ENCODE measurements at places on chromosomes 6 and 20.

GRCh38 chr6:126396131-126396530 is 56.2 kb downstream of the CENPW start:
- DNase-seq, result no peak

GRCh38 chr20:31698803-31699718 is 23.6 kb downstream of the BCL2L1 start:
- no peak for DNase-seq

DNA sequence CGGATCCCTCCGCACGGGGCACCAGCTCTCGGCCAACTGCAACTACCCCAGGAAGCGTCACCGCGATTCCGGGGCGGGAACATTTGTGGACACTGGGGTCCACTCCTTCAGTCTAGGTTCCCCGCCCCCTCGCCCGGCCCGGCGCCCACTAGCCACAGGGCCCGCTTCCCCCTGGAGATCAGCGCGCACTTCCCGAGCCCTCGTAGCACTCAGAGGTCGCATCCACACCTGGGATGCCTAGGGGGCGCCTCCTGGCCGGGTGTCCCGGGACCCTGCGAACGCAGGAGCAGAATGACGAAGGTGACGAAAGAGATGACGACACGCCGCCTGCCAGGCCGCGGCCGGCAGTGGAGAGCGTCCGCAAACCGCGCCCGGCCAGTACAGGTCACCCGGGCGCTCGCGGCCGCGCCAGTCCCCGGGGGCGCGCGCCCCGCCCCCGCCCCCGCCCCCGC is 309 bp upstream of the AIG1 start:
- DNase-seq, result peak; percentile 27

DNA sequence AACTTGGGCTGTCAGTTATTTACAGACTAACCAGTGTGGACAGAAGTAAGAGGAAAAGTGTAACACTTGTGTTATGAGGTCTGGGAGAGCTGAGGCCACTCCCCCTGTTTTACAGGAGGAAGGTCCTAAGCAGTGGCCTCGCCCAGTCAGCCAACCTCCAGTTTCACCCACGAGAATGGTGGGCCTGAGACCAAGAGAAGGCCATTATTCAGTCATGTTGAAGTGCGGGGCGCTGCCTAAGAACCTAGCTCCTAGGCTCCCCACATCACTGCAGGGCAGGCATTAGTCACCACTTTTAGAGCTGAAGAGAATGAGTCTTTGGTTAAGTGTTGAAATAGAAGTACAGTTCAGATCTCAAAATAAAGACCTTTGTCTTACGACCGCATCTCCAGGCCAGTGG is 27.9 kb downstream of the CDYL start:
- no peak for DNase-seq

DNA sequence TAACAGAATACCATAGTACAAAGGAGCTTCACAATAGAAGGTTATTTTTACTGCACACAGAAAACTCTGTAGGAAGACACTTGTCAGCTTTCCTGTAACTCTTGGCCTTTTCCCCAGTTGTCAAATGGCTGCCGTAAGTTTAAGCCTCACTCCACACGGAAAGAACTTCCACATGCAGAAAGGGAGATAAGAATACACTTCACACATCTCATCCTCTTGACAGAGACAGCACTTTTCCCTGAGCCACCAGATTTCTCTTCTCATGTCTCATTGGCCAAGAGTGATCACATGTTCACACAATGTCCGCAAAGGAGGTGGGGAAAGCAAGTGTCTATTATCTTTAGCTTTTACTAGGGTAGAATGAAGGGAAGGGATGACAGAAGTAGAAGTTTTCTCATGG is 540.7 kb downstream of the HAO1 start:
- no peak for DNase-seq

GRCh38 chr6:73521351-73521985 is 636 bp upstream of the EEF1A1 start:
- no peak for DNase-seq

GRCh38 chr6:161547617-161548016 is 273.8 kb upstream of the AGPAT4 start:
- no peak for DNase-seq

GRCh38 chr20:61371501-61372136 is 119.6 kb downstream of the CDH4 start:
- no peak for DNase-seq

GRCh38 chr6:111353912-111354462 is 129.0 kb downstream of the REV3L start:
- DNase-seq, result no peak

DNA sequence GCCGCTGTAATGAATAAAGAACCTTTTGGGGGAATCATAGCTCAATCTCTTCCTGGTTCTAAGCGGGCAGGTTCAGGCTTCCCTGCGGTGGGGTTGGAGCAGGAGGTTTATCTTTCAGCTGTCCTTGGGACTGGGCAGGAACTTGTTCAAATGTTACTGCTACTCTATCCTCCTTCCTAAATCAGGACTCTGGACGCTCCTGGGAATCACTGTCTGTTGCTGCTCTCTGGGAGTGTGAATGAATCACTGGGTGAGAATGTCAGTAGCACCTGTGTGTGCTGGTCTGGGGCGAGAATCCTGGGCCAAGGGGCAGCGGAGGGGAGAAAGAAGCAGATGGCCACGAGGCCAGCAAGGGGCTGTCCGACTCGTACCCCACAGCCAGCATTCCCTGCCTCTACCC is 65.4 kb upstream of the ZNFX1 start:
- no peak for DNase-seq

DNA sequence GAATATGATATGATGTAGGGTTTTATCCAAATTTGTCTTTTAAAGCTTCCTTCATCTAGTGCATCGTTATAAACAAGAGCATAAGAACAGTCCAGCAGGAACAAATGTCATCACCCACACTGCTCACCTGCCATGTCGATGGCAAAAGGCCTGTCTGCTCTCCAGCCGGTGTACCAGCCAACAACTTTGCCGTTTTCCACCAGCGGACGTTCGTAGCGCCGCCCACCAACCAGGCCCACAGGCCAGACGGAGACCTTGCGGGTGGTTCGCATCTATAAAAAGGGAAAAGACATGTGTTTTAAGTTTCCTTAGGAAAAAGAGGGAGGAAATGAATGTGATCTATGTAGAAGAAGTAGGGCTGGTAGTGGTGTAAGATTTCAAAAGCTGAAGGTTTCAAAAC is 62.9 kb downstream of the B3GAT2 start:
- DNase-seq, result no peak

GRCh38 chr6:132464538-132465256 is 48.2 kb downstream of the STX7 start:
- DNase-seq, result no peak

GRCh38 chr6:34520645-34521462 is 35.3 kb downstream of the SPDEF start:
- DNase-seq, result no peak

GRCh38 chr6:163620670-163621330 is 206.3 kb downstream of the QKI start:
- no peak for DNase-seq

DNA sequence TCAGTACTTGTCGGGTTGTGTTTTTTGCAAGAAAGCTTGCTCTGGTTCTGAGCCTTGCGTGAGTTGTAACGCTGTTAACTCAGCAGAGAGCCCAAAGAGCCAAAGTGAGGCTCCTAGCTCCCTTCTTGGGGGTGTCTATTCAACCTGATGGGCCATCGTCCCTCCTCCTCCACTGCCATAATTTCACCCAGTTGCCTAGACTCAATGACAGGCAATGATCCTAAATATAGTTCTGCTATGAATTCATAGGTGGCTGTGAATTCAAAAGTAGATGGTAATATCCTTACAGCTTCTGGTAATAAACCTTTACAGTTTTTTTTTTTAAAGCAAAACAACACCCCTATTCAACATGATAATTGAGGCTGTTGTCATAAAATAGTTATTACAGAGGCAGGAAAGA is 39.5 kb downstream of the GHRH start:
- no peak for DNase-seq

- no peak for DNase-seq
Measured at GRCh38 chr6:170200458-170200891, 90.4 kb downstream of the DLL1 start.

- no peak for DNase-seq
Measured at GRCh38 chr6:81785377-81785776, 32.9 kb upstream of the TENT5A start.

DNA sequence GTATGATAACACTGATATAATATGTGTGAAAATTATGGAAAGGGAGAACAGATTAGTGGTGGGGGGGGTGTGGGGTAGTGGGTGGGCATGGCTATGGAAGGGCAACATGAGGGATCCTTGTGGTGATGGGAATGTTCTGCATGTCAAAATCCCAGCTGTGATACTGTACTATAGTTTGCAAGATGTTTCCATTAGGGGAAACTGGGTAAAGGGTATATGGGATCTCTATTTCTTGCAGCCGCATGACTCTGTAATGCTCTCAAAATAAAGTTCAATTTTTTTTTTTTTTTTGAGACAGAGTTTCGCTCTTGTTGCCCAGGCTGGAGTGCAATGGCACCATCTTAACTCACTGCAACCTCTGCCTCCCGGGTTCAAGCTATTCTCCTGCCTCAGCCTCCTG is 14.3 kb downstream of the ZBTB2 start:
- no peak for DNase-seq

GRCh38 chr6:161117942-161118341 is 126.4 kb downstream of the MAP3K4 start:
- DNase-seq, result no peak

DNA sequence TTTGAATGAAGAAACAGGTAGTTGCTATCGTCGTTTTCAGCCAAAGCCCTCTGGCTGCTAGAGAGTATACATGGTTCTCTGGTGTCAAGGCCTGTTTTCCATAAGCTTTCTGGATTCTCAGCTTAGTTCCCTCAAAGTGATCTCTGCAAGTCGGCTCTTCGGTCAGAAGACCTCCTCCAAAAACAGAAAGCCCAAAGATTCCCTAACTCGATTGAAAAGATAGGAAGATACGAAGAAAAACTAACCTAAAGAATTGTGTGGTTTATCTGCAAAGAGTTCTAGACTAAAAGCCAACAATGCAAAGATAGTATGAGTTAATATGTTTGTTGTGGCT is 545 bp upstream of the ASCC3 start:
- no peak for DNase-seq

- no peak for DNase-seq
Measured at GRCh38 chr6:1761477-1761877, 151.8 kb downstream of the FOXC1 start.

GRCh38 chr6:129500958-129501739 is 208.8 kb downstream of the ARHGAP18 start:
- no peak for DNase-seq

DNA sequence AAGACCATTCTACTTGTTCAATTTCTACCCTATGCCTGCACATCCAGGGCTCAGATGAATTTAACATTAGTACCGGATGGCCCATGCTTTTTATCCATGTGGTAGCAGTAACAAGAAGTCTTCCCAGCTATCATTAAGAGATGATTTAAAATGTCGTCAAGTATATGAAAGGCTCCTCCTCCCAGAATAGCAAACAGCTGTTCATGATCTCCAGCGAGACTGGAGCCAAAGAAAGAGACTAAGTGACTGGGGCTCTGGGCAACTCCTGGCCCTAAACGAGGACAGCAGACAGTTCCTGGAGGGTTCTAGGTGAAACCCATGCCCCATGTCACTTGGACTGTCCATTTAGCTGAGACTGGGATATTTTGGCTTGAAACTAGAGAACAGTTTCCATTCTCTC is 160.8 kb downstream of the CDC5L start:
- no peak for DNase-seq

DNA sequence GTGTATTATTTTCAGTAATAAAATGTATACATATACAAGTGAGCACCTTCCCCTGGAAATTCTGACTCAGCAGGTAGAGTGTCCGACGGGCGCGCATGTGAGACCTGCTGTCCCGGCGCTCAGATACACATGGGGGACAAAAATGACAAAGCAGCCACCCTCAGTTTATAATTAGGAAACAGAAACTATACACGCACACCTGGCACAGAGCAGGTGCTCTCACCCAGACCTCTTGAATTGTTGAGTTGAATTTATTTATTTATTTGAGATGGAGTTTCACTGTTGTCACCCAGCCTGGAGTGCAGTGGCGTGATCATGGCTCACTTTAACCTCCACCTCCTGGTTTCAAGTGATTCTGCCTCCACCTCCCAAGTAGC is 180.4 kb downstream of the ZDHHC14 start:
- DNase-seq, result no peak

DNA sequence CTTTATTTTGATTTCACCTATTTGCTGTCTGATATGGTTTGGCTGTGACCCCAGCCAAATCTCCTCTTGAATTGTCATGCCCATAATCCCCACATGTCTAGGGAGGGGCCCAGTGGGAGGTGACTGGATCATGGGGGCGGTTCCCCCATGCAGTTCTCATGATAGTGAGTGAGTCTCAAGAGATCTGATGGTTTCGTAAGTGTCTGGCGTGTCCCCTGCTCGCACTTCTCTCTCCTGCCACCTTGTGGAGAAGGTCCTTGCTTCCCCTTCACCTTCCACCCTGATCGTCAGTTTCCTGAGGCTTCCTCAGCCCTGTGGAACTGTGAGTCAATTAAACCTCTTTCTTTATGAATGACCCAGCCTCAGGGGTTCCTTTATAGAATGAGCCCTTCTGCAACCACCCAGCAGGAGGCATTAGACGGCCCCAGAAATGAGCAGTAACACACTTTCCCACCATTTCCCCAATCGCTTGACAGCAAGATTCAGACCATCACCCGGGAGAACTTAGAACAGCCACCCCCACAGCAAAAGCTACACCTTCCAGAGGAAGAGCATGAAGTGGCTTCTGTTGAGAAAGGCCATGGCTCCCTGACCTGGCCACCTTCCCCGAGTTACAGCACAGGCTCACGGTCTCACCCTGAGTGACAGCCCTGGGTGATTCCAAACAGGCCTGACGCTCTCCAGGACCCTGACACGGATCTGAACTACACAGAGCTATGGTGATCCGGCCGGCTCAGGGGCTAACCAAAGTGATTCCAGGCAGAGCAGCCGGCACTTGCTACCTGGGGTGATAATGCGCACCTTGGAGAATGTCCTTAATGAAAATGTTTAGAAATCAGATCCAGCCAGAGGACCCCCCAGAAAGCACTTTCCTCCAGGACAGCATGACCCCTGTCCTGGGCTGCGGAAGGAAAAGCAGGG is 131.2 kb upstream of the CDH4 start:
- no peak for DNase-seq

- DNase-seq, result no peak
Measured at GRCh38 chr6:81689580-81689979, 62.9 kb downstream of the TENT5A start.

GRCh38 chr6:92910646-92911045 is 508.7 kb downstream of the EPHA7 start:
- no peak for DNase-seq

DNA sequence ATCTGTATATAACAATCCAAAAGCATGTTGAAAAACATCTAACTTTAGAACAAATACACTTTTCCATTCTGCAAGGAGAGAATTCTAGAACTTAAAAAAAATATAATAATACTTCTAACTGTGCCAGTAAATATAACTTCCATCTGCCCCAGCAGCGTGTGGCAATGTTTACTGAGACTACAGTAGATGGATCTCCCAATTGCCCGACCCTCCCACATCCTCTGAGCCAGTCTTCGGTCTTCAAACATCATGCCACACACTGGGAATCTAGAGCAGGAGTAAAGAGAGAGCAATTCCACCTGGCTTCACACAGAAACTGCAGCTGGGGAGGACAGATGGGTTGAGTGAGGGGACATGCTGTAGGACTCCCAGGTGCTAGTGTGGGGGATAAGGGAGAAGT is 121.3 kb upstream of the NHSL1 start:
- DNase-seq, result no peak

- DNase-seq, result no peak
Measured at GRCh38 chr6:27757307-27757706, 154.9 kb downstream of the OR2B2 start.

GRCh38 chr6:168598251-168599117 is 157.5 kb downstream of the SMOC2 start:
- DNase-seq, result no peak

Data from stimulated activated CD4-positive, alpha-beta T cell treated with anti-CD3 and anti-CD28 coated beads, Interleukin-1b, Interleukin-23, amount 100 ng/mL, for 1 hour (primary cell).